ENCODE measurements at places on chromosomes 3 and 15.

GRCh38 chr3:127821394-127821793 lies 921 bp downstream of the MGLL start:
- DNase-seq, result peak; percentile 38

GRCh38 chr3:11389386-11390268 lies 117.4 kb downstream of the ATG7 start:
- no peak for DNase-seq

- no peak for DNase-seq
Measured at GRCh38 chr3:31011380-31011779, 116.9 kb upstream of the GADL1 start.

- no peak for DNase-seq
Measured at GRCh38 chr15:41908736-41909461, 15.0 kb upstream of the SPTBN5 start.

DNA sequence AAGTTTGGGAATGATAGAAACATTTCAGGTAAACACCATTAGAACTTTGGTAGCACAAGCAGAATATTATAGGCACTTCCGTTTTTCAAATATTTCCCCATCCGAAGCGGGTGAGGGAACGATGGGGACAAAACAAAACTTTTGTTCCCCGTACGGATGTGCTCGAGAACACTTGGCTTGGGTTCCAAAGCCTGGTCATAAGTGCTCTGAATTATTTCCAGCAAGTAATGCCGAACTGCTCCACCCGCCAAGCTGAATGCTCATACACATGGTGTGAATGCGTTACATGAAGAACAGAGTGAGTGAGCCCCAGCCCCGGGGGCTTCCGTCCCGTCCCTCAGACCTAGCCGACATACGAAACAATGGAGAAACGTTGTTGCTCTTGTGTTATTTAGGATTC lies 438.2 kb upstream of the ARRDC4 start:
- no peak for DNase-seq

DNA sequence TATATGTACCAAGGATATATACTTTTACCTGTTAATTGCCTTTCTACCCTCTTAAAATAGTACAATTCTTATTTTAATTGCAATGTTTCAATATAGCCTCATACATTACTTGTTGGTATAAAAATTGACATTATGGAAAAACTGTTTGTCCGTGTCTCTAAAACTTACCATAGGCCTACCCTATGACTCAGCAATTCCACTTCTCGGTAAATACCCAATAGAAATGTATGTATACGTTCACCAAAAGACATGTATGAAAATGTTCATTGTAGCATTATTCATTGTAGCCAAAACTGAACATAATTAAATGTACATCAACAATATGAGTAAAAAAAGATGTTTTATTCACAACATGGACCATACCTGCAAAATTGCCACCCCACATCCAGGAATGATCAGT lies 679.2 kb upstream of the UBE2E2 start:
- DNase-seq, result no peak

- DNase-seq, result no peak
Measured at GRCh38 chr15:51313074-51313393, 25.4 kb downstream of the CYP19A1 start.

- no peak for DNase-seq
Measured at GRCh38 chr3:13020159-13020750, 53.0 kb downstream of the IQSEC1 start.

DNA sequence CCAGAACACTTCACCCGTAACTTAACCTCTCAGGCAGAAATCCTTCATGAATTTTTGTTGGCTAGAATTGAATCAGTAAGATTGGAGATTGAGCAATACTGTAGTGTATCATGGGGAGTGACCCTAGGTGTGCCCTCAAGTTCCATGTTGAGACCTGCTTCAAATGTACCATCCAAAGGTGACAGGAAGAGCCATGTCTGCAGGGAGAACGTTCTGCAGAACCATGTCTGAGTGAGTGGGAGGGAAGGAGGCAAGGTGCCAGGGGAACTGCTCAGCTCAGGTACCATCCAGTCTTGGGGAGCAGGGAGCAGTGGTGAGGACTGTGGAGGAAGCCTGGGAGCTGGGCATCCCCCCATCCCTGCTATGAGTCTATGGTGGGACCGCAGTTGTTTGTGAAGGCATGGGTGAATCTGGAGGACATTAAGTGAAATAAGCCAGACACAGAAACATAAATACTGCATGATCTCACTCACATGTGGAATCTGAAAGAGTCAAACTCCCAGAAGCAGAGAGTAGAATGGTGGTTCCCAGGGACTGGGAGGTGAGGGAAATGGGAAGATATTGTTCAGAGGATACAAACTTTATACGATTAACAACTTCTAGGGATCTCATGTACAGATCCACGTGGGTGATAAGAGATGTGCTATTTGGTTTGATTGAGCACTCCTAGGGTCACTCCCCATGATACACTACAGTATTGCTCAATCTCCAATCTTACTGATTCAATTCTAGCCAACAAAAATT lies 23.3 kb downstream of the CFAP161 start:
- no peak for DNase-seq

DNA sequence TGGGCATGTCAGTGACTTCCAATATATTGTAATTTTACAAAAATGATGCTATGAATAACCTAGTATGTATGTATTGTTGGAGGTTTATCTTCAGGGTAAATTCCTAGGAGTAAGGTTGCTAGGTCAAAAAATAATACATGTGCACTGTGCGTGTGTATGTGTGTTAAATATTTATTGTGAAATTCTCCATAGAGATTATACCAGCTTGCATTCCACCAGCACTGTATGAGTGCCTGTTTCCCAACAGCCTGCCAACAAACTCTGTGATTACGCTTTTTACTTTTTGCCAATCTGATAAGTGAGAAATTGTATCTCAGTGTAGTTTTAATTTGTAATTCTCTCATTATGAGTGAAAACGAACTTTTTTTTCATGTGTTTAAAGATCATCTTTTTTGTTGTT lies 12.6 kb upstream of the IGF2BP2 start:
- DNase-seq, result no peak

DNA sequence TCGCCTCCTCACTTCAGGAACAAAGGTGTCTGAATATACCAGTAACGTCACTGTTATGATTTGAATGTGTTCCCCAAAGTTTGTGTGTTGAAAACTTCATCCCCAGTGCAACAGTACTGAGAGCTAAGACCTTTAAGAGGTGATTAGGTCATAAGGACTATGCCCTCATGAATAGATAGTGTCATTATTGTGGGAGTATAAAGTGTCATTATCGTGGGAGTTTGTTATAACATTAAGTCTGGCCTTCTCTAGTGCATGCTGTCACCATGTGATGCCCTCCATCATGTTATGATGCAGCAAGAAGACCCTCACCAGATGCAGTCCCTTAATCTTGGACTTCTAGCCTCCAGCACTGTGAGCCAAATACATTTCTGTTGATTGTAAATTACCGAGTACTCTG lies 53.7 kb upstream of the TLE3 start:
- DNase-seq, result no peak

DNA sequence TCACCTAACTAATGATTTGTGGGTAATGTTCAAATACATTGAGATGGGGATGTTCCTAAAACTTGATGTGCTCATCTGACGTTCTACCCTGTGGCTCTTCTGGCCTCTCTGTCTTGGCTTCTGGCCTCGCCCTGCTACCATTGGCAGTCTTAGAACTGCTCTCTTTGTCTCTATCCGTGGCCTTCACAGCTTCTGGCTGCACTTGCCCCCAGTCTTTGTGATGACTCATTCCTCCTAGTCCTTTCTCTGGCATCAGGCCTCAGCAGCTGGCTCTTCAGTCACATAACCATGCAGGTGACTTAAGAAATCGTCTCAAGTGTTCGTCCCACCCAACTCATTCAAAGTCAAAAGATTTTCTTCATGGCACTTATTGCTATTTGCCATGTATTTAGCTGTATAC lies 188.1 kb downstream of the BBX start:
- DNase-seq, result no peak

DNA sequence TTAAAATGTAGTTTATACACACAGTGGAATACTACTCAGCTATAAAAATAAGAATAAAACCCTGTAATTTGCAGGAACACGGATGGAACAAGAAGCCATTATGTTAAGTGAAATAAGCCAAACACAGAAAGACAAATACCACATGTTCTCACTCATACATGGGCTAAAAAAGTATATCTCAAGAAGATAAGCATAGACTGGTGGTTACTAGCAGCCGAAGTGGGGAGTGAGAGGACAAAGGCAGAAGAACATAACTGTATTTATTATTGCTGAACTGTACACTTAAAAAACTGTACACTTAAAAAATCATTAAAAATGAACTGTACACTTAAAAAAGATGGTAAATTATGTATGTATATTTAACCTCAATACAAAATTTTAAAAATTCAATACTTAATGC lies 11.0 kb downstream of the UBE3A start:
- no peak for DNase-seq

DNA sequence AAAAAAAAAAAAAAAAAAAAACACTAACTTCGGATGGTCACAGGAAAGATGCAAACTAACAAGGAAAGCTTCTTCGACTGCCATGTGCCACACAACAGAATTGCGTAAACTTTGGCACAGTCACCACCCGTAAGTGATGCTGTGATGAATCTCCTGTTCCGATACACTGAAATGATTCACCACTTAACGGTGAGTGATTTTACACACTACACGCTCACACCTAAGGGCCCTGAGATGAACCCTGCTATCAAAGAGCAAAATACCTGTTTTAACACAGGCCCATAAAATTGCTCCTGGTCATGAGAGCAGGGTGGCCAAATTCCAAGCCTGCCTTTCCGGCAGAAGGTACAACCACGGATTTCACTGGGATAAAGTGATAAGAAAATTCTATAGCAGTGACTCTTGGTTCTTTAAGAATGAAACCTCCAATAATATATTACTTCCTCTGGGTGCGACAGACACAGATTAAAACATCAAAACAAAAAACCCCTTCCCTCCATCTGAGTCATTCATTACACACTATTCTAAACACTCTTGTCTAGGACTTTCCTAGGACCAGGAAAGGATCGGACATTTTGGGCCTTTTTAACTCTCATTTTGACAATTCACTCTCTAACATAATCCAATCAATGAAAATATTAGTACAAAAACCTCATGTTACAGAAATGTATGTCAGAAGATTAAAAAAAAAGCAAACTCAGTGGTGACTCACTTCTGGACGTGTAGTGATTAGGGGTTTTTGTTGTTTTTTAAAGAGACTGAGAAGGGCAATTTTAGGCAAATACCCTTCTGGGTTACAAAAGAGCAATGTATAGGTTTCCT lies 28.3 kb downstream of the LRIG1 start:
- peak; percentile 56 for DNase-seq

GRCh38 chr3:129314386-129315222 lies 35.9 kb downstream of the HMCES start:
- DNase-seq, result peak; percentile 68

GRCh38 chr3:15647611-15648167 lies 46.1 kb downstream of the BTD start:
- peak; percentile 72 for DNase-seq

DNA sequence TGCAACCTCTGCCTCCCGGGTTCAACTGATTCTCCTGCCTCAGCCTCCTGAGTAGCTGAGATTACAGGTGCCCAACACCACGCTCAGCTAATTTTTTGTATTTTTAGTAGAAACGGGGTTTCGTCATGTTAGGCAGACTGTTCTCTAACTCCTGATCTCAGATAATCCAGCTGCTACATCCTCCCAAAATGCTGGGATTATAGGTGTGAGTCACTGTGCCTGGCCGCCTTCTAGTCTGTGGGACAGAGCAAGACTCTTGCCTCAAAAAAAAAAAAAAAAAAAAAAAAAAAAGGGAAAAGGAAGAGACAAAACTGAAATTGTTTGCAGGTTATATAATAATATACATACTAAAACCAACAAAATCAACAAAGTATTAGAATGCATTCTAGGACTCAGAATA lies 215.2 kb downstream of the PCCB start:
- DNase-seq, result no peak

- DNase-seq, result no peak
Measured at GRCh38 chr15:91192690-91193377, 92.8 kb downstream of the SV2B start.

DNA sequence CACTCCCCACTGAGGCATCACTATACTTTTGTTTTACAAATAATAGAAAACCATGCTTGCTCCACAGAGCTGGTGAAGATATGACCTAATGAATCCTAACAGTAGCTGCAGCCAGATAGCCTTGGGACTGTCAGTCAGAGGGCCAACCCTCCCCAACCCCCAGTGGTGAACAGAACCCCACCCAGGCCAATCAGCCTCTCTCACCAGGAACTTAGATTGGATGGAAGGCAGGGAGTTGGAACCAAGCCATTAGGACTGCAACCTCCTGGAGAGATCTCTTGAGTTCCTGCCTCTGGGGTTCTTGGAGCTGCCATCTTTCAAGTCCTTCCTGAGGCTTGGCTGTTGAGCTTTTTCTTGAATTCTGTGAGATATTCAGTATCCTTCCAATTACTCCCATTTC lies 3.0 kb upstream of the MRPS22 start:
- DNase-seq, result no peak
